ENCODE measurements at places on chromosomes 16 and 17. TPM values are rescaled to one million over a fixed set of nuclear protein-coding genes. Genes with fewer than 3 reads are reported as not detected.

The DNASE1L2 gene
- 45.4 TPM for total RNA-seq

The PRSS36 gene
- 2.2 TPM for total RNA-seq

The PRSS33 gene
- total RNA-seq: not detected

The EVI2A gene
- total RNA-seq: 3.3 TPM

The CCL7 gene
- not detected for total RNA-seq

The NTHL1 gene
- 21.6 TPM for total RNA-seq

The FOXO3B gene
- 4.6 TPM for total RNA-seq

The FXR2 gene
- 21.0 TPM for total RNA-seq

The EVPLL gene
- 15.6 TPM for total RNA-seq

The SYNGR3 gene
- total RNA-seq: 1.7 TPM

The DNAI2 gene
- not detected for total RNA-seq

Data from suprapubic skin (tissue), 4 donors.